Frontal cortex (tissue), 4 donors: ENCODE measurements at places on chromosomes 12 and 14. TPM values are rescaled to one million over a fixed set of nuclear protein-coding genes. Genes with fewer than 3 reads are reported as not detected.

Gene CELA1
- total RNA-seq, result not detected

Gene PTPRO
- total RNA-seq, result 204 TPM

Gene ARHGEF40
- total RNA-seq, result 11.4 TPM

Gene PIWIL1
- not detected for total RNA-seq

Gene CPSF6
- total RNA-seq, result 79.1 TPM

Gene AQP2
- total RNA-seq, result not detected

Gene MYH7
- total RNA-seq, result 0.41 TPM

Gene BHLHE41
- total RNA-seq, result 0.41 TPM

Gene SDS
- not detected for total RNA-seq

Gene NANOG
- not detected for total RNA-seq

Gene FOXA1
- total RNA-seq, result not detected

Gene RNASE3
- not detected for total RNA-seq

Gene TMEM119
- 0.82 TPM for total RNA-seq

Gene SYNJ2BP
- 25.3 TPM for total RNA-seq

Gene RNASE1
- total RNA-seq, result 12.2 TPM
